ENCODE measurements at places on chromosomes 11 and 22.

GRCh38 chr11:131240421-131240820 lies 130.0 kb upstream of the NTM start:
- DNase-seq = no peak

DNA sequence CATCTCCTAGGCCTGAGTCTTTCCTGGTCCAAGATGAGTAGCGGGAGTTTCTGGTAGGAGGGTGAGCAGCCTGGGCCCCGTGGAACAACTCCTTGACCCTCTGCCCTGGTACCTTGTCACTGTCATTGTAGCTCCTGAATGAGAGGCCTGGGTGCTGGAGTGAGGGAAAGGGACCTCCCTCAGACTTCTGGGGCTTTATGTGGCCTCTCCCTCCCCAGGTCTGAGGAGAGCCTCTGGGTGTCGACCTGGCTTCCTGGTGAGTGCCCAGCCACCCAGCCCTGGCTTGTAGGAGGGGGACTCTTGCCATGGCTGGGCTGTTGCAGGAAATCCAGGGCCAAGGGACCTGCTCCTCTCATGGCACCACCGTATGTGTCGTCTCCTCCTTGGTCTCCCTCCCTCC lies 3.9 kb downstream of the P2RY2 start:
- no peak for DNase-seq

GRCh38 chr11:64777449-64778222 lies 706 bp downstream of the SF1 start:
- DNase-seq = peak; percentile 60

GRCh38 chr11:2678396-2678795 lies 21.4 kb downstream of the KCNQ1OT1 start:
- no peak for DNase-seq
